ENCODE measurements at places on chromosomes 6 and 20. TPM values are rescaled to one million over a fixed set of nuclear protein-coding genes. Genes with fewer than 3 reads are reported as not detected.

Gene MUC21
- total RNA-seq, result not detected

- no peak overlapping the region for H3K4me3 ChIP-seq
- no peak overlapping the region for H3K27ac ChIP-seq
- no peaks in the 10 kb centered on the region for H3K27me3 ChIP-seq
- H3K4me1 ChIP-seq, result peaks cover 8% of the 10 kb centered on the region
- no peaks in the 10 kb centered on the region for H3K36me3 ChIP-seq
- DNase-seq, result no peak
These were observed 140.3 kb upstream of the STMND1 start for GRCh38 chr6:16961577-16961976.

- H3K27me3 ChIP-seq, result no peaks in the 10 kb centered on the region
- DNase-seq, result no peak
- H3K4me1 ChIP-seq, result no peaks in the 10 kb centered on the region
These were observed 195.9 kb upstream of the CST7 start for GRCh38 chr20:24753130-24753529.

- peaks cover 5% of the 10 kb centered on the region for H3K4me1 ChIP-seq
- H3K36me3 ChIP-seq, result no peaks in the 10 kb centered on the region
- no peaks in the 10 kb centered on the region for H3K27me3 ChIP-seq
These were observed 435 bp downstream of the PTCRA start for GRCh38 chr6:42916288-42916687.

DNA sequence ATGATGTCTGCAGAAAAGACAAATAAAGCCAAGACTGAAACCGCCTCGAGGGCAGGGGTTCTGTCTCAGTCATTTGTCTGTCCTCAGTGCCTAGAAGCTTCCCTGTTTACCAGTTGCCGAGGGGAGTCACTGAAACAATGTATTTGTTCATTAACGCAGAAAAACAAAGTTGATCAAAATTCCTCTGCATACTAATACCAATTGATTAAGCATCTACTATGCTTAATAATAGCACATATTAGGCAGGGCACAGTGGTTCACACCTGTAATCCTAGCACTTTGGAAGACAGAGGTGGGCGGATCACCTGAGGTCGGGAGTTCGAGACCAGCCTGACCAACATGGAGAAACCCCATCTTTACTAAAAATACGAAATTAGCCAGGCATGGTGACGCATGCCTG lies 1.8 kb upstream of the FKBP5 start:
- H3K4me1 ChIP-seq, result peaks cover 19% of the 10 kb centered on the region
- H3K27me3 ChIP-seq, result no peaks in the 10 kb centered on the region
- H3K27ac ChIP-seq, result peak overlapping the region; percentile 68

GRCh38 chr6:1620504-1621069 lies 10.9 kb downstream of the FOXC1 start:
- no peaks in the 10 kb centered on the region for H3K36me3 ChIP-seq
- no peak for DNase-seq
- no peak overlapping the region for H3K27ac ChIP-seq
- H3K27me3 ChIP-seq, result no peaks in the 10 kb centered on the region
- peak overlapping the region; percentile 43 for H3K4me3 ChIP-seq
- peaks cover 3% of the 10 kb centered on the region for H3K4me1 ChIP-seq

DNA sequence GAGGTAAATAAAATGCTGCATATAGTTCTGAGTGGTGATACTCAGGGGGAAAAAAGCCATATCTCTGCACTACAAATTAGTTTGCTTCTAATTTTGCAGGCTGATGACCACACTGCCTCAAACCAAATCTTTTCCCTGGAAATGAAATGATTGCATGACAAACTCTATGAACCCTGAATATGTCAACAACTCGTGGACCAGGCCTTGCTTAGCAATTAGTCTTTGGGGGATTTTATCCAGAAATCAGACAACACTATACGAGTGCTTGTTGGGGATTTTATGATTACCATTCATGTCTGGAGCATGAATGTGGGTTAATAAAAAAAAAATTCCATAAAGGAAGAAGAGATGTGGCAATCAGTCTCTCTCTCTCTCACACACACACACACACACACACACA lies 42.0 kb downstream of the SOBP start:
- DNase-seq, result no peak
- no peaks in the 10 kb centered on the region for H3K36me3 ChIP-seq
- H3K27ac ChIP-seq, result no peak overlapping the region
- no peaks in the 10 kb centered on the region for H3K4me1 ChIP-seq
- H3K4me3 ChIP-seq, result no peak overlapping the region

Gene PGC
- total RNA-seq, result 1.3 TPM

Gene ZC2HC1B
- 16.9 TPM for total RNA-seq

DNA sequence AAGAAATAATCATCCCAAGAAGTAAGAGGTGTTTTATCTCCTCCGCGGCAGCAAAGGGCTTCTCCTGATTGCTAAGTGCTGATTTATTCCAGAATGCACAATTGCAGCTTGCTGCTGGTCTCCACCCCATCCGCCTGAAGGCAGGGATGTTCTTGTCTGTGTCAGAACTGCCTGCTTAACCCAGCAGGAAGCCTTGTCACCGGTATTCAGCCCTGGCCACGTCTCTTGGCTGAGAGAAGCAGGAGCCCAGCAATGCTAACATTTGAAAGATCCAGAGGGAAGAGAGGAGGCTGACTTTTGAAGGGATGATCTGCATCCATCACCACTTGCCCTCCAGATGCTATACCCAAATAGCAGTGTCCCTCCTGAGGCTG lies 4.2 kb downstream of the SCML4 start:
- H3K27me3 ChIP-seq, result no peaks in the 10 kb centered on the region
- no peaks in the 10 kb centered on the region for H3K36me3 ChIP-seq
- no peak overlapping the region for H3K27ac ChIP-seq
- no peak overlapping the region for H3K4me3 ChIP-seq
- DNase-seq, result no peak

GRCh38 chr6:75689576-75689975 lies 59.5 kb upstream of the MYO6 start:
- no peaks in the 10 kb centered on the region for H3K27me3 ChIP-seq
- H3K4me3 ChIP-seq, result no peak overlapping the region
- peaks cover 18% of the 10 kb centered on the region for H3K4me1 ChIP-seq
- H3K27ac ChIP-seq, result no peak overlapping the region

GRCh38 chr6:37638414-37639341 lies 59.0 kb downstream of the MDGA1 start:
- no peaks in the 10 kb centered on the region for H3K36me3 ChIP-seq
- no peaks in the 10 kb centered on the region for H3K4me1 ChIP-seq
- H3K27ac ChIP-seq, result no peak overlapping the region
- H3K4me3 ChIP-seq, result no peak overlapping the region

GRCh38 chr6:46521464-46521971 lies 30.3 kb upstream of the RCAN2 start:
- no peak for DNase-seq
- H3K27ac ChIP-seq, result peak overlapping the region; percentile 25
- no peaks in the 10 kb centered on the region for H3K4me1 ChIP-seq
- H3K36me3 ChIP-seq, result no peaks in the 10 kb centered on the region
- H3K4me3 ChIP-seq, result no peak overlapping the region
- H3K27me3 ChIP-seq, result no peaks in the 10 kb centered on the region

DNA sequence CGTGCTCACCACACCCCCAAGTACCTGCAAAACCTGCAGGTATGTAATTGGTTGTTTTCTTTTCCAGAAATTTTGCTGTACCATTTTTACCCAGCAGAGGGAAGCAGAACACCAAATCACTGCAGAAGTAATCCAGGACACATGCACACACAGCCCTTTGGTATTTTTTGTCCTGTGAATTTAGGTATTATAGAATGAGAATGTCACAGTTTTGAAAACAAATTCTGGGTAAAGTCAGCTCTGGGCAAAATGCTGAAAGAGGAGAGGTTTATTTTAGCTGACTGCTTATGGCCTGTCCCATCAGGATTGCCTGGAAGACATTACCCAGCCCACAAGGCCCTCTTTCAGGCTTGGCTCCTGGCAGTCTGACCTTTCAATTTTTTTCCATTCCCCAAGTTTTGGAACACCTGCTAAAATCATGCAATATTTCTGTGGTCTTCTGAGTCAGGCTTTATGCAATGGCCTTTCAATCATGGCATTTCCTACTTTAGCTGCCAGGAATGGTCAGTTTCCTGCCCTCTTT lies 3.5 kb upstream of the EFHC1 start:
- no peaks in the 10 kb centered on the region for H3K36me3 ChIP-seq
- no peak for DNase-seq
- no peaks in the 10 kb centered on the region for H3K4me1 ChIP-seq
- H3K4me3 ChIP-seq, result no peak overlapping the region
- no peak overlapping the region for H3K27ac ChIP-seq
- H3K27me3 ChIP-seq, result no peaks in the 10 kb centered on the region

DNA sequence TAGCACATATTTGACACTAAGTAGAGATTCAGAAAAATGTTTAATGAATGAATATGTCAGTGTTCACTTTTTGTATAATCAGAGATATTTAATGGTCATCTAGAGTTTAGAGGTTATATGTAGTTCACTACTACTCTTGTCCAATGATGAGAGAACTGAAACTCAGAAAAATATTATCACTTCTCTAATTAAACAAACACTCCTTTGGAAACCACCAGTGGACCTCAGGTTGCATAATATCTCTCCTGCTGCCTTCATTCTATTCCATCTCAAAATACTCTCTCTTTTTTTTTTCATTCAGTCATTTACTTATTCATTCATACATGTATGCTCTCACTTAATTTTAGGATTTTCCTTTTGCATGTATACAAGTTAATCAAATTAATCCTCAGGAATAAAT lies 423.1 kb upstream of the RNF217 start:
- H3K4me3 ChIP-seq, result no peak overlapping the region
- no peaks in the 10 kb centered on the region for H3K4me1 ChIP-seq
- no peak for DNase-seq
- no peaks in the 10 kb centered on the region for H3K27me3 ChIP-seq

Gene MLIP
- total RNA-seq, result 0.43 TPM

- H3K4me3 ChIP-seq, result no peak overlapping the region
- DNase-seq, result no peak
- no peaks in the 10 kb centered on the region for H3K4me1 ChIP-seq
- no peaks in the 10 kb centered on the region for H3K36me3 ChIP-seq
- no peaks in the 10 kb centered on the region for H3K27me3 ChIP-seq
- no peak overlapping the region for H3K27ac ChIP-seq
These were observed 216.8 kb downstream of the HACE1 start for GRCh38 chr6:104642871-104643270.
